Trophoblast cell (in vitro differentiated cells and primary cell): ENCODE measurements at places on chromosomes 11 and 22.

DNA sequence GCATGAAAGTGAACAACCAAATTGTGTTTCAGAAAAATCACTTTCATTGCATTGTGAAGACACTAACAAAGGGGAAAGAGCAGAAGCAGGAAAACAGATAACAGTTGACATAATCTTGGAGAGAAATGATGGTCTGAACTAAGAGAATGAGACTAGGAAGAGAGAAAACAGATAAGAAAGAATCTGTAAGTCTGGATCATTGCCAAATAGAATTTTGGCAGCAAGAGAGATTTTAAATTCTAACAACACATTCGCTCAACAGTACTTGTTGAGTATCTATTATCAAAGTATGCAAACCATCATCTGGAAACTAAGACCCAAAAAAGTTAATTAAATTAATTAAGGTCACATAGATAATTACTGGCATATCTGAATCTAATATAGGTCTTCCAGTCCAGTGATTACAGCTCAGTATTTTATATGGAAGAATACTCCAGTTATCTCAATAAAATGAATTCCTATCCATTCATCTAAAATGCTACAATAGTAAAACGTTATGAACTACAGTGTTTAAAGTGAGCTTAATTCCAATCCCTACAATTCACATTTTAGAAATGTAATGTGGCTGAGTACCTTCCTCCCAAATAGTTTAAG lies 166.7 kb upstream of the FAT3 start:
- H3K36me3 ChIP-seq = no peaks in the 10 kb centered on the region
- no peaks in the 10 kb centered on the region for H3K27me3 ChIP-seq
- H3K4me3 ChIP-seq = no peak overlapping the region
- no peak for DNase-seq

GRCh38 chr22:49153921-49154320 lies 673.8 kb downstream of the BRD1 start:
- H3K4me3 ChIP-seq = no peak overlapping the region
- no peaks in the 10 kb centered on the region for H3K36me3 ChIP-seq
- H3K27me3 ChIP-seq = no peaks in the 10 kb centered on the region
- no peak overlapping the region for H3K27ac ChIP-seq

GRCh38 chr11:85844439-85845123 lies 10.6 kb upstream of the CCDC83 start:
- no peak overlapping the region for H3K4me3 ChIP-seq
- H3K27ac ChIP-seq = peak overlapping the region; percentile 41

DNA sequence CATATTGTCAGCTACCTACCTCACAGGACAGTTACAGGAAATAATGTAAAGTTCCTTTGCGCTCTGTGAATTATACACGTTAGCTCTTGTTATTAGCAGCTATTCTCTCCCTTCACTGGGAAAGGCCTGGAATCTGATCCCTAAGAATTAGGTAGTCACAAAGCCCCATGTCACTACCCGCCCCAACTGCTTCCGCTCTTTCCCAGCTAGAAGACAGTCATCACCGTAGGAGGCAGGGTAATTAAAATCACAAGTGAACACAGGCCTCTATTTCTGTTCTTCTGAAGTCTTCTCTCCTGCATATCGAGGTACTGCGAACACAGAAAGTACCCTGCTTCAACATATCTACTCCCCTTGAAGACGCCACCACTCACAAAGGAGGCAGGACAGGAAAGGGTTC lies 12.6 kb upstream of the AHNAK start:
- no peak for DNase-seq
- H3K36me3 ChIP-seq = peaks cover 44% of the 10 kb centered on the region
- H3K27ac ChIP-seq = peak overlapping the region; percentile 16

- no peaks in the 10 kb centered on the region for H3K36me3 ChIP-seq
- H3K27ac ChIP-seq = no peak overlapping the region
- DNase-seq = no peak
- H3K4me1 ChIP-seq = no peaks in the 10 kb centered on the region
Observed at GRCh38 chr22:47928631-47929030, 1166.2 kb downstream of the TBC1D22A start.

- peak; percentile 44 for DNase-seq
- H3K27ac ChIP-seq = no peak overlapping the region
Observed at GRCh38 chr22:50304528-50305392, 2.7 kb downstream of the PLXNB2 start.

DNA sequence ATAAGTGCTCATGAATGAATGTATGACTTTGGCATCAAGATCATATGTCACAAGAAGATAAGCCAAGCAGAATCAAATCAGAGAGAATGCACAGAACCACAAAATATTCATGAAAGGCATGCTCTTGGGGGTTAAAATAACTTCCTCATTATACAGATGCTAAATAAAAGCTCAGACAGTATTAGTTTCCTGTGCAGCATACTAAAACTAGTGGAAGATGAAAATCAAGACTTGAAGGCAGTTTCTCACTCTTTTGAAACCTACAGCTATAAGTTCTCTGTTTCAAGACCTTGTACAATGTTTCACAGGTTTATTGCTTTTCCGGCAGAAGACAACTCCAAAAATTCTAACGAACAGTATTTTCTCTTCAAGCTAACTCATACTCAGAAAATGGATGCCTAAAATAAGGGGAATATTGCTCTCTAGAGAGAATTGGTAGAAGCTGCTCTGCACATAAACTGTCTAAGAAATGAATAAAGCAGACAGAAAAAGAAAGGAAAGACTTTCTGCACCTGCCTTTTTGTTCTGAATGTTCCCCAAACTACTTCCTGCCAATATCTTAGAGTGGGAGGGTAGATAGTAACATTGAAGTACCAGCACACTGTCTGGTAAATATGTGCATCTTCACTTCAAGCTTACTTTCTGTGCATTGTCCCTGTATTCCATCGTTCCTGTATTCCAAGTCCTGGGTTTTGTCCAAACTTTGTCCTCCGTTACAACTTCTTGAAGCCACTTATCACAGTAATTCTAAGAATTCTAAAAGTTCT lies 639.4 kb upstream of the FAT3 start:
- H3K4me3 ChIP-seq = no peak overlapping the region
- H3K27me3 ChIP-seq = no peaks in the 10 kb centered on the region
- no peaks in the 10 kb centered on the region for H3K36me3 ChIP-seq
- no peak for DNase-seq
- no peak overlapping the region for H3K27ac ChIP-seq
